ENCODE measurements at places on chromosomes 2 and 18.

DNA sequence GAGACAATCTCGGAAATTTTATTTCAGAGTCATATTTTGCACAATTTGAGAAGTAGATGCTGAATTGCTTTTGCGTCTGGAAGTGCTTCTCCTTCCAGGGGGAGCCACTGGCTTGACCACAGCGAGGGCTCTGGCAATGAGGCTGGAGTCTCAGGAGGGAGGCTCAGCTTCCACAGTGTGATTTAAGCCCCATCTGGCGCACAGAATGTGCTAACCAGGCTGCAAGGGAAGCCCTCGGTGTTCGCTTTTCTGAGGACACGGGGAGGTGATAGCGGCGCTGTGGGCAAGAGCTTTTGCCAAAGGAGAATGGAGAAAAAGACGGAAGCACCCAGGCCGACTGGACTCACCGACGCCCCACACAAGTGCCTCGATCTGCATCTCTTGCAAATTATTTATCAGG is 52.4 kb downstream of the ADI1 start:
- no peak for DNase-seq

- DNase-seq: no peak
These were observed 42.9 kb downstream of the EIPR1 start for GRCh38 chr2:3334392-3335345.

GRCh38 chr2:69477627-69478026 is 40.4 kb upstream of the NFU1 start:
- no peak for DNase-seq

DNA sequence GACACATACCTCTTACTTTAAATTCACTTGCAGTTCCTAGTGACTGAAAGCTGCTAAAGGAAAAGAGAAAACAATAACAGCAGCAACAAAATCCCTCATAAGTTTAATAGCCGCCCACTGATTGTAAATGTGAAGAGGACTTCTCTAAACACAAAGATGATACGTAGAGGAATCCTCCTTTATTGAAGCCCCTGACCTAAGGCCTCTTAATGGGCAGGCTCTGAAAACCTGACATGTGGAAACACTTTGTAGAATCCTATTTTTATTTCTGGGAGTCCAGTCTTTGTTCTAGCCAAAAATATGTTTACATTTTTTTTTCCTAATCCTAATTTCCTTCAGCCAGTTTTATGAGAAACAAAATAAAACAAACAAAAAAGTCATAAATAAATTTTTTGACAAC is 1277.7 kb upstream of the CELF4 start:
- no peak for DNase-seq

- no peak for DNase-seq
These were observed 146.3 kb upstream of the CTAGE1 start for GRCh38 chr18:22564036-22564435.

DNA sequence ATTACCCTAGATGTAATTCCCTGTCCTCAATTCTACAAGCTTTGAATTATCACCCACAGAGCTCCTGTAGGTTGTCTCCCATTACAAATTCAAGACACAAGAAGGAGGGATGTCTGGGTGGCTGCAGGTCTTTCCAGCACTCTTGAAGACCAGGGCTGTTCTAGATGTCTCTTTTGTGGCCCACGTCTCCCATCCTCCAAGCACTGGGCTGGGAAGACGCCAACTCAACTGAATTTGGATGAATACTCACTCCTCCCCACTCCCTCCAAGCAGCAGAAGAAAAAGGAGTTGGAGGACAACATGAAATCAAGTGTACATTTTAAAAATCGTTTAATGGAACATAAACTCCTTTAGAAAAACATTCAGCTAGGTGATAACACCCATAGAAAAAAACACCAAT is 31.2 kb downstream of the SMAD7 start:
- DNase-seq: no peak

- DNase-seq: no peak
These were observed 512.1 kb upstream of the SYT4 start for GRCh38 chr18:43789234-43790000.

DNA sequence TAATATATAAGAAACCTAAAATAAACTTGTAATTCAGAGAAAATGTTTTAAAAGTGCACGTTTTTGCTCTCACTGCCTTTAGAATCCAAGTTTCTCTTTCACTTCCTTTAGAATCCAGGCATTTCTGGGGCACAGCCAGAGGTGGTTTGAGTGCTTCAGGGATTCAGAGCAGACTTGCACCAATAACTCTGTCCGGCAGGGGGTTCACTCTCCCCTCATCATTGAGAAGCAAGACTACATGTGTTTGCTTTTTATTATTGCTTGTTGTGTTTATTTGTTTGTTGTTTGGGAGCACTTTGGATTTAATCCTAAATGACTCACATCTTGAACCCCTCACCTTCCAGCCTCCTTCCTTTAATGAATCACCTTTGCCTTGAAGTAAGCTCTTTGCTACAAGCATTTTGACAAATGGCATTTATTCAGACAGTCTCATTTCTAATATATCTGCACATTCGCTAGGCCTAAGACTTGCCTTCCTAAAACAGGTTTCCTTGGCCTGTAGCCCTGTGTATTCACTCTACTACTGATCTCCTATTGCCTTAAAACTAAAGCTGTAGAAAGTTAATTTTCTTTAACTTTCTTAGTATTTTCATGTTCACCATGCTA is 233.5 kb upstream of the ATP5MC3 start:
- peak; percentile 8 for DNase-seq

GRCh38 chr2:222248256-222248655 is 50.5 kb downstream of the PAX3 start:
- no peak for DNase-seq

DNA sequence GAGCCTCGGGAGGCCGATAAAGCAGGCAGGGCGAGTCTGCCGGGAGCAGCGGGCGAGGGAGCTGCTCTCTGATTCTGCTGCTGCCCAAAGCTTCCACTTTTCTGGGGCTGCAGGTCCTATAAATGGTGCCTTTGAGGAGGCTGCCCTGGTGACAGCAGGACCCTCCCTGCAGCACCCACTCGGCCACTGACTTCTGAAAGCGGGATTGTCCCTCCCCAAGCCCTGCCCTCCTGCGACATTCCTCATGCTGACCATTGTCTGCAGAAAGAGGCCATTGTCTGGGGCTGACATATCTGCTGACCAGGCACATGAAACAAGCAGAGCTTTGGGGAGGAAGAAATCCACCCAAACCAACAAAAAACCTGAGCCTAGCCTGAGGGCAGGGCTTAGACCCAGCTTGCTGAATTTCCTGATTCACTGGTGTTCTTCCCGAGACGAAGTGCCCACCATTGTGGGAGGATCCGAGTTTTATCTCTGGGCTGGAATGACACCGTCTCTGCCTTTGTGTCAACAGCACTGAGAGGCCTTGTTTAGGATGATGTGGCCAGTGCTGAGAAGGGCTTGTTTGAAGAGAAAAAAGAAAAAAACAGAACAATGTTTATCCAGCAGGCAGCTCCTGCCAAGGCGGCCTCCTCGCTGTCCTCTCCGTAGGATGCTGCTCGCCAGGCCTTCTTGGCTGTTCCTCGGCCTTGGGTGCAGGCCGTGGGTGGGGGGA is 129.7 kb downstream of the MYCN start:
- DNase-seq: no peak

Measured in GOT3 (cell line).